ENCODE measurements at places on chromosomes 2 and 18. TPM values are rescaled to one million over a fixed set of nuclear protein-coding genes. Genes with fewer than 3 reads are reported as not detected.

Gene RGPD3
- total RNA-seq, result 0.37 TPM

Gene SLC9A2
- total RNA-seq, result not detected

Gene AFF3
- total RNA-seq, result 3.8 TPM

Gene TMEM18
- 24.9 TPM for total RNA-seq

Gene MAB21L4
- not detected for total RNA-seq

Gene LYPD6
- total RNA-seq, result 7.8 TPM

Gene KRTCAP3
- not detected for total RNA-seq

Gene RRM2
- 7.1 TPM for total RNA-seq

Gene RGPD4
- total RNA-seq, result not detected

Gene ST3GAL5
- 14.9 TPM for total RNA-seq

Gene TCF7L1
- total RNA-seq, result 1.3 TPM

Gene CNDP1
- total RNA-seq, result not detected

Gene HDHD2
- 29.8 TPM for total RNA-seq

Gene CDH7
- not detected for total RNA-seq

Gene LONRF2
- total RNA-seq, result 0.32 TPM

Gene OLA1
- 108 TPM for total RNA-seq

Gene CDH2
- 523 TPM for total RNA-seq

Gene G6PC2
- not detected for total RNA-seq

Gene DLX2
- 0.09 TPM for total RNA-seq

Gene C2orf81
- total RNA-seq, result 0.30 TPM

Gene ASB1
- 60.6 TPM for total RNA-seq

Gene ACMSD
- total RNA-seq, result not detected

Gene GPR155
- total RNA-seq, result 6.6 TPM

Gene CD8A
- not detected for total RNA-seq

Gene COL3A1
- total RNA-seq, result 14,422 TPM

Gene OTOF
- 0.05 TPM for total RNA-seq

Gene GKN2
- not detected for total RNA-seq

Gene KCNF1
- not detected for total RNA-seq

Gene HOXD11
- total RNA-seq, result 7.8 TPM

Gene RAD51AP2
- total RNA-seq, result not detected

Gene DOK6
- total RNA-seq, result 10.4 TPM

Gene EFEMP1
- 180 TPM for total RNA-seq

Gene PSMA8
- total RNA-seq, result not detected

Gene DIPK1C
- not detected for total RNA-seq

Gene CKAP2L
- 2.1 TPM for total RNA-seq

Gene HDAC4
- 19.9 TPM for total RNA-seq

Gene OR6B2
- not detected for total RNA-seq

Gene KDM3A
- 46.1 TPM for total RNA-seq
